ENCODE measurements at places on chromosomes 16 and 17. TPM values are rescaled to one million over a fixed set of nuclear protein-coding genes. Genes with fewer than 3 reads are reported as not detected.

PIK3R6 gene
- 4.3 TPM for total RNA-seq

CA7 gene
- not detected for total RNA-seq

CCL3 gene
- 7.2 TPM for total RNA-seq

DNA sequence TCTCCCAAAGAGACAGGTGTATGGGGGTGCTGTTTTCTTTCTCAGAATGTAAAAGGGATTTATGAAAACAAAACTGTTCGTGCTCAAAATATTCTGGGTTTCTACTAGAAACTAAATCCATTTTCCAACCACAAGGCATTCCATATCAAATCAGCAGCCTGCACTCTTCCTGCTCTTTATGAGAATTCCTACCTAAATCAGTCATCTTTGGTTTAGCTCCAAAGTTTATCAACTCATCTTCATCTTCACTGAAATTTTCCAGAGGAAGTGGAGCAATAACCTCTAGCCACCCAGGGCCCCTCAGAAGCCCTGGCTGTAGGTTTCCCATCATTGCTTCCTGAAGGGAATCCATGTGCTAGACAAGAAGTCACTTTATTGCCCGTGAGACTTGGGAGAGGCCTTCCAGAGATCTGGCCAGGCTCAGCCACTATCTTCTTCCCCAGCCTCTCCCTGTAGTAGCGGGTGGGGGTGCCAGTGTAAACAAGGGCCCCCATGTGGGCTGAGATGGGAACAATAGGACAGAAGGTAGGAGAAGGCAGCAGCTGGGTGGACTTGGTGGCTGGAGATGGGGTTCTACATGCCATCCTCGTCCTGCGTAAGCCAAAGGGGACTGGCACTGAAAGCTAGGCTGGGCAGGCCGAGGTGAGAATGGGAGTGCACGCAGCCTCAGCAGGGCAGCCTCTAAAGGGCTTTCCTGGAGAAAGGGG lies 22.0 kb upstream of the ALDH3A1 start:
- DNase-seq: no peak

DNA sequence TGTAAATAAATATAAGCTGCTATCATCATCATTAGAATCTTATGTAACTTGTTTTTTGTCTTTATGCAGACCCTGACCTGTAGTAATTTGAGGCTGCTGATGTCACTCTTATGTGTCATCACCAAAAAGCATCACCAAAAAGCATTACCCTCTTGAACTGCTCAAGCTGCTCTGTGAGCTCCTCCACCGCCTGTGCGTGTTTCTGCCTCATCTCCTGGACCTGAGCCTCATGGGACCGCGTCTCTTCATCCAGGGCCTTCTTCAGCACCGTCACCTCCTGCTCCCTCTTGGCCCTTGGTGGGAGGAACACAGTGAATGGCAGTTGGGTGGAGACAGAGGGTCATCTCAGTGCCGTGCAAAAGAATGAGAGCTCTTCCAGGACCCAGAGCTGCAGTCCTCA lies 82.4 kb downstream of the NDE1 start:
- DNase-seq: no peak
